ENCODE measurements at places on chromosomes 2 and 18. TPM values are rescaled to one million over a fixed set of nuclear protein-coding genes. Genes with fewer than 3 reads are reported as not detected.

The SLC66A2 gene
- total RNA-seq: 176 TPM

The CYP27A1 gene
- 32.3 TPM for total RNA-seq

The PAIP2B gene
- 5.0 TPM for total RNA-seq

The OTOS gene
- total RNA-seq: not detected

The GKN1 gene
- not detected for total RNA-seq

The EGR4 gene
- not detected for total RNA-seq

The ZNF521 gene
- total RNA-seq: 79.9 TPM

The CABYR gene
- total RNA-seq: 5.3 TPM

The SETBP1 gene
- 14.5 TPM for total RNA-seq

Data from omental fat pad (tissue), 4 donors.